ENCODE measurements at places on chromosomes 16 and 17. TPM values are rescaled to one million over a fixed set of nuclear protein-coding genes. Genes with fewer than 3 reads are reported as not detected.
A peak's percentile ranks its signal among the peaks of the same experiment; 100 is the strongest.

DNA sequence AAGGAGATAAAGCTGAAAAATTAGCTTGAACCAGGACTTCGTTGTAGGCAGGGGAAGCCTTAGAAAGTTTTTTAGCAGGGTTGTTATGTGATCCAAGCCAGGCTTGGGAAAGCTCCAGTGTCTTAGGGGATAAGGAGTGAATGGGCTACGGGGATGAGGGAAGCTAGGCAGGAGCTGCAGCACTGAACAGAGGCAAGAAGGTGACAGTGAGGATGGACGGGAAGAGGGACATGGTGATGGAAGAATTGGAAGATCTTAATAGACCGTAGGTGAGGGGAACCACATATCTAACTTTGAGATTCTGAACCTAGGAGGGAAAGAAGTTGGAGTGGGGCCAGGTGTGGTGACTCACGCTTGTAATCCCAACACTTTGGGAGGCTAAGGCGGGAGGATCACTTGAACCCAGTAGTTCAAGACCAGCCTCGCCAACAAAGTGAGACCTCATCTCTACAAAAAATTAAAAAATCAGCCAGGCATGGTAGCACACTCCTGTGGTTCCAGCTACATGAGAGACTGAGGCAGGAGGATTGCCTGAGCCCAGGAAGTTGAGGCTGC is 3.2 kb downstream of the RHBDL3 start:
- DNase-seq = no peak
- H3K4me1 ChIP-seq = peaks cover 19% of the 10 kb centered on the region
- H3K36me3 ChIP-seq = no peaks in the 10 kb centered on the region

CSH2 gene
- total RNA-seq = not detected

DNA sequence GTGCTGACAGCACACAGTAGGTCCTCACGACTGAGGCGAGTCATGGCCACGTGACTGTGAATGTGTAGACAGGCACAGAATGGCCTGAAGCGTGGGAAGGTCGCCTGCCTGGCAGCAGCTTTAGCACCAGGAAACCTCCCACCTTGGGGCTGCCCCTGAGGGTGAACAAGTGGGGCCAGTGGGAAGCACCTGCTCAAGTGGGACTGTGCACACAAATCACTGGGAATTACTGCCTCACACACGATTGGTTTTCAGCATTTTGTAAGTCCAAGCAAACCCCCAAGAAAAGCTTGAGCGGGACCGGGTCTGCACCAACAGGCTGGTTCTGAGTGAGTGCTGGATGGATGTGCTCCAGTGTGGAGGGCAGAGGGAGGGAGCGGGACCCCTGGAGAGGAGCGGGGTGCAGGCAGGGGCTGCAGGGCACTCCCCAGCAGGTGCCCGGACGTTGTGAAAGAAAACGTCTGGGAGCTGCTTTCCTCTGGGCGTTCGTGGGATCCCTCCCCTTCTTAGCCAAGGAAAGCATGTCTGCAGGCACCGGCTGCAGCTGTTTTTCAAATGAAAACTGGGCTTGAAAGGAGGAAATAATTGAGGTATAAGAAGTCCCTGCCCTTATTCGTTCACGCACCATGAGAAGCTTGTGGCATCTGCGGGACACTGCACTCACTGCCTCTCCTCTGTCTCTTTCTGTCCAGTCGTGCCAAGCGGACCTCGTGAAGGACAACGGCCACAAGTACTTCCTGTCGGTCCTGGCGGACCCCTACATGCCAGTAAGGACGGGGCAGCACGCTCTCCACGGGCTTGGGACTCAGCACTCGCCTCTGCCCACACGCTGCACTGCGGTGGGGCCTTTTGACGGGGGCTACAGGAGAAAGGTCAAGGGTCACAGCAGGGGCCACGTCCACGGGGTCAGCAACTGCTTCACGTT is 111.7 kb upstream of the CHMP6 start:
- H3K4me1 ChIP-seq = peaks cover 6% of the 10 kb centered on the region
- no peak overlapping the region for H3K4me3 ChIP-seq
- no peak overlapping the region for H3K27ac ChIP-seq
- no peak for DNase-seq

FOXF1 gene
- 40.7 TPM for total RNA-seq

- peaks cover 45% of the 10 kb centered on the region for H3K36me3 ChIP-seq
- no peak overlapping the region for H3K27ac ChIP-seq
- no peaks in the 10 kb centered on the region for H3K27me3 ChIP-seq
- peaks cover 35% of the 10 kb centered on the region for H3K4me1 ChIP-seq
- no peak overlapping the region for H3K4me3 ChIP-seq
Observed at GRCh38 chr17:45243750-45244149, 18.1 kb downstream of the SPATA32 start.

TBC1D3I gene
- total RNA-seq = not detected

SCGB1C2 gene
- total RNA-seq = not detected

DNA sequence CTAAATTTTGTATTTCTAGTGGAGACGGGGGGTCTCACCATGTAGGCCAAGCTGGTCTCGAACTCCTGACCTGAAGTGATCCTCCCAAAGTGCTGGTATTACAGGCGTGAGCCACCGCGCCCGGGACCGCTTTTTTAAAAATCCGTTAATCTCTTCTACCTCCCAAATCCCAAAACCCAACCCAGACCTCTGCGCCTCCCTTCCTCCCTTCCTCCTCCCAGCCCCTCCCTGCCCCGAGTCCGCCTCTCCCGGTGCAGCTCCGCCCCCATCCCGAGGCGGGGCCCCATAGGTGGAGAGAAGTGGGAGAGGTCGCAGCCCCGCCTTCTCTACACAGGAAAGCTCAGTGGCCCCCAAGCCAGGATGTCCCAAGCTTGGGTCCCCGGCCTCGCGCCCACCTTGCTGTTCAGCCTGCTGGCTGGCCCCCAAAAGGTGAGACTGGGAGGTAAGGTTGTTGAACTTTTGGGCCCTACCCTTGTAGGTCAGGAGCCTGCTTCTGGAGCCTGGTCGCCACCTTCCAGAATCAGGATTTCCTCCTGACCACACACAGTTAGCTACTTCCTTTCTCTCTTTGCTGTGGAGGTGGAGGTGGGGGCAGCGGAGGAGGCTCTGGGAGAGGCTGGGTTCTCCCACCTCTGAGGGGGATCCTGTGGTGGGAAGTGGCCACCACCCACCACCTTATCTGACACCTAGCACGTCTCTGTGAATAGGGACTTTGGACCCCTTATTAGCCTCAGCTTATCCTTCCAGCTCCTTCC is at the start of gene TMEM92:
TSS of gene TMEM92 (plus strand) at position 325 of the 755 bp plus-strand sequence. CDS start at position 361, 36 bp downstream.
- H3K27me3 ChIP-seq = no peaks in the 10 kb centered on the region
- H3K36me3 ChIP-seq = no peaks in the 10 kb centered on the region
- H3K27ac ChIP-seq = peak within 1 kb of the TSS; percentile 83
- no peak for DNase-seq

- no peak overlapping the region for H3K27ac ChIP-seq
- H3K27me3 ChIP-seq = no peaks in the 10 kb centered on the region
- H3K4me3 ChIP-seq = no peak overlapping the region
Observed at GRCh38 chr16:85594978-85595661, 18.0 kb upstream of the GSE1 start.

- no peak for DNase-seq
- H3K4me3 ChIP-seq = no peak overlapping the region
- no peaks in the 10 kb centered on the region for H3K27me3 ChIP-seq
- no peak overlapping the region for H3K27ac ChIP-seq
- no peaks in the 10 kb centered on the region for H3K4me1 ChIP-seq
- peaks cover 77% of the 10 kb centered on the region for H3K36me3 ChIP-seq
Observed at GRCh38 chr16:27703545-27703944, 153.6 kb downstream of the KATNIP start.

DNA sequence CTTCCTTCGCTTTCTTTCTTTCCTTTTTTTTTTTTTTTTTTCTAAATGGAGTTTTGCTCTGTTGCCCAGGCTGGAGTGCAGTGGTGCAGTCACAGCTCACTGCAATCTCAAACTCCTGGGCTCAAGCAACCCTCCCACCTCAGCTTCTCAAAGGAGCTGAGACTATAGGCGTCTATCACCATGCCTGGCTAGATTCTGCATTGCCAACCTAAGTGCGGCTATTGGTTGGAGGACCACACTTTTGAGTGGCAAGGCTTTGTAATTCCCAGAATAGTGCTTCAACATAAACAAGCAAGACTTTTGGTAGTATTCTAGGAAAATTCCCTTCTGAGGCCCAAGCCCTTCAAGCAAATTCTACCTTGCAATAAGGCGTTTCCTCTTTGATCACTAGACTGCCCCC is 107.8 kb downstream of the YPEL2 start:
- no peaks in the 10 kb centered on the region for H3K27me3 ChIP-seq
- H3K4me3 ChIP-seq = no peak overlapping the region
- peaks cover 59% of the 10 kb centered on the region for H3K4me1 ChIP-seq

DNASE1L2 gene
- 0.50 TPM for total RNA-seq

EEF2K gene
- total RNA-seq = 26.2 TPM

DNA sequence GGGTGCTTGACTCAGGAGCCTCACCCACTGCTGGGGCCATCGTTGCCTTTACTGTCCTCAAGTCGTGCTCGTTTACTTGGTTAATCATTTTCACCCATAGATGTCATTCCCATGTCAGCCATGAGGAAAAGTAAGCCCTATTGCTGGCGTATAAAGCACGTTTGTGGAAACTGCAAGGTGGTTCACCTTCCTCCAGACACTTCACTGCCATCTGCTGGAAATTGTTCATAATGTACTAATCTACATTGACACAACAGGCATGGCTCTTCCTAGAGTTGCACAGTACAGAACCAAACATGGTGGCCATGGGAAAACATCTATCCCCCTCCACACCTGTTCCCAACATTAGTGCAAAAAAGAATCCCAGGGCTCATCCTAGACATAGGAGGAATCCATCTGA is 116.6 kb downstream of the ZNF18 start:
- no peaks in the 10 kb centered on the region for H3K27me3 ChIP-seq
- H3K27ac ChIP-seq = no peak overlapping the region
- no peak overlapping the region for H3K4me3 ChIP-seq
- H3K4me1 ChIP-seq = no peaks in the 10 kb centered on the region
- no peaks in the 10 kb centered on the region for H3K36me3 ChIP-seq

GRCh38 chr17:14458724-14459123 is 157.8 kb downstream of the HS3ST3B1 start:
- no peak for DNase-seq
- no peaks in the 10 kb centered on the region for H3K36me3 ChIP-seq
- no peaks in the 10 kb centered on the region for H3K4me1 ChIP-seq
- no peak overlapping the region for H3K4me3 ChIP-seq
- no peak overlapping the region for H3K27ac ChIP-seq

Data from esophagus muscularis mucosa (tissue), 4 donors.